ENCODE measurements at places on chromosomes 2 and 18.

- DNase-seq = peak; percentile 43
Observed at GRCh38 chr2:101517758-101518271, 42.9 kb upstream of the RFX8 start.

DNA sequence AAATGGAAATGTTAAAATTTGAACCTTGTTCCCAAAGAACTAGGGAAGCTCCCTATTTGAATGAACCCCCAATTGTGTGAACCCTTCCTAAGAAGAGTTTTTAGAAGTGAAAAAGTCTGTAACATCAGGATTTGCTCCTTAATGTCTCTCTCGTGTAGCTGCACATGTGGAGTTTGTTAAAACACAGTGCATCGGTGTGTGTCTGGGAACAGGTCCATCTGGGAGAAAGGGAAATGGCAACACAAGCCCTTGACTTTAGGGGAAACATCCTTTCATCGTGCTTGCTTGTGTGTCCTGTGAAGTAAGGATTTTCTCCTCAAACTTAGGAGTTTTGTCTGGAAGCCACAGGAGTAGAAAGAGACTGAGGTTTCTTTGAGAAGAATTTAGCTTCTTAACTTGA, 203.9 kb downstream of the PRKCE start:
- no peak for DNase-seq

DNA sequence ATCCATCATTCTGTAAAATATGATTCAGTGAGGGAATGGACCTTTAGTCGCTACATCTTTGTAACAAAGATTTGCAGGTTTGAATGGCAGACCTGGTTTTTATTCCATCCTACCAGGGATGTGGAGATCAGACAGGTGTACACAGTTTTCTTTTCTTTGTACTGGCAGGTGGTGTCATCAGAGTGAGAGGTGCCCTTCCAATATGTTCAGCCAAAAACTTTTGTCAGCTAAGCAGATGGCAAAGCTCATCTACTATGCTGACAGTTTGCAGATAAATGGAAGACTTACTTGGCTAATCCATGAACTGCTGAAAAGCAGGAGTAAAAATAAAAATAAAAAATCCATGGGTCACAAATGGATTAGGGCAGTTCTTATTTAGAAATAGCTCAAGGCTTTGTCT, 185.5 kb upstream of the DOK6 start:
- DNase-seq = no peak

DNA sequence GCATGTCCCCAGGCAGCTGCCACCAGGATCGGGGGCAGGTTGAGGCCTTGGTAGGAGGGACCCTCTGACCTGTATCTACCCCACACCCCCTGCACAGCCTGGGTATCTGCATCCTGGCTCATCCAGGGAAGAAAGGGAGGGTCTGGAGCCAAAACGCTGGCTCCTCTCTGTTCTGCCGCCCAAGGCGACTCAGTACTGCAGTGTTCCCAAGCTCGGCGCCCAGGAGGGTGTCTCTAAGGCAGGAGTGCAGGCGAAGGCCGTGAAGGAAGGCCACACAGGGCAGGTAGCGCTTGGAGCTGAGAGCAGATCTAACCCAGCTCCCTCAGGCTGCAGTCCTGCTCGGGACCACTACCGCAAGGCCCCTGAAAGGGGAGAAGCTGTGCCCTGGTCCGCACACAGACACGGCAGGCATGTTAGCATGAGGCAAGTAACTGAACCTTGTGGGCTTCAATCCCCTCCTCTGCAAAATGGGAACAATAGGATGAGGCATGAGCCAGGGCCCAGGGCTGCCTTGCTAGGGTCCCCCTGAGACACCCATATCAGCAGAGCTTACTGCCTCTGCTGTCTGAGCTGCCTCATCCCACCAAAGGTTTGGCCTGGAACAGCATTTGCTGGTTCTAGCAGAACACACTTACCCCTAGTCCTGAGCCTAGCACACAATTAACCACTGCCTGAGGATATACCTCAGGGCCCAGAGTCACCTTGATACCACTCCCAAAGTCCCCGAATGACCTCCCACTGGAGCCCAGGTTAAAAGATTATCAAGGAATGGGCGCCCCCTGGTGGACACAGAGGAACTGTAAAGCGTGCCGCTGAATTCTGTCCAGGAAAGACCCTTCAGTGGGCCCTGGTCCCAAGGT, 6.5 kb downstream of the PTMA start:
- DNase-seq = peak; percentile 60

DNA sequence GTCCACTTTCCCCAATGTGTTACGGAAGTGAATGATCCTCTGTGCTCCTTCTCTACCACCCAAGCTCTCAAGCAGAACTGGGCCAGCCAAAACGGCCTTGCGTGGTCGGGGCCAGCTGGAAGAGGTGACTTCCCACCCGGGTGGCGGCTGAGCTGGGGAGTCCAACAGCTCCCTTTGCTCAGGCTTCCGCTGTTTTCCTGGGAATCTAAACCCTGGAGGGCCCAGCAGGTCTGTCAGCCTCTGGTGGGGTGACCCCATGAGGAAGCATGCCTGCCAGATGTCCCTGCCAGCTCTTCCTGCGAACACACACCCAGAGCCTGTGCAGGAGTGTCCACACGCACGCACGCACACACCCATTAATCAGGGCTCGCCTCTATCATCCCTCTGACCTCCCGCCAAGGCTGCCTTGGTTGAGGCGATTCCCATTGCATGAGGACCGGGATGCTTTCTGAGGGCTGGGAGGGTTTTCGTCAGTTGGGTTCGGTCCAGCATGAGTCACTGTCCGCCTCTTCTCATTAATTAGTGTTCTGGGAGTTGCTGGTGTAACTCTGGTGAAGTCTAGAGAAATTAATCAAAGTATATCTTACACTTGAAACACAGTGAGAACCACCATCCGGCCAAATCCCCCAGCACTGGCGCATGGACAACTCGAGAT, 90.6 kb downstream of the TWIST2 start:
- peak; percentile 21 for DNase-seq

DNA sequence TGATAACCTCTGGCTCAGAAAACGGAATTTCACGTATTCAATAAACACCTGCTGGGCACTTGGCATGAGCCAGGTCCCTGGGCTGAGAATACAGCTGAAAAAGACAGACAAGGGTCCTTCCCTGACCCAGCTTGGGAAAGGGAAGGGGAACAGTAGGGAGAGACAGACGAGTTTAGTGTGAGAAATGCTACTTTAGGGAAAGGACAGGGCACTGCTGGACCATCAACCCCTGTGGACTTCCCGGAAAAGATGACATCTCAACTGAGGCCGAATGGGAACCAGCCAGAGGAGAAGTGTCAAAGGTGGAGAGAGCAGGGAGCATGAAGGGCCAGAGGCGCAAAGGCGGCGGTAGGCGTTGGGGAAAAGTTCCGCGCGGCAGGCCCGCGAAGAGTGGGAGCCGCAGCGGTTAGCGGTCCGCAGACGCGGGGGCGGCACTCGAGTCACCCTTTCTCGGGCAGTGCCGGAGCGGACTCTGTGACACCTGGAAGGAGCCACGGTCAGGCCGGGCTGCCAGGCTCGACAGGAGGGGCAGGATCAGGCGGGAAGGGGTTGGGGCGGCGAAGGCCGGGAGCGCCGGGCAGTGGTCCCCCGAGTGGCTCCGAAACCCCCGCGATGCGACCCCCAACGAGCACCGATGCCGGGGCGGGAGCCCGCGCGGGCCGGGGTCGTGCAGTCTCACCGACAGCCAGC, 519 bp downstream of the TEX261 start:
- DNase-seq = peak; percentile 25

GRCh38 chr2:198712485-198712884, 745.3 kb downstream of the SATB2 start:
- no peak for DNase-seq

DNA sequence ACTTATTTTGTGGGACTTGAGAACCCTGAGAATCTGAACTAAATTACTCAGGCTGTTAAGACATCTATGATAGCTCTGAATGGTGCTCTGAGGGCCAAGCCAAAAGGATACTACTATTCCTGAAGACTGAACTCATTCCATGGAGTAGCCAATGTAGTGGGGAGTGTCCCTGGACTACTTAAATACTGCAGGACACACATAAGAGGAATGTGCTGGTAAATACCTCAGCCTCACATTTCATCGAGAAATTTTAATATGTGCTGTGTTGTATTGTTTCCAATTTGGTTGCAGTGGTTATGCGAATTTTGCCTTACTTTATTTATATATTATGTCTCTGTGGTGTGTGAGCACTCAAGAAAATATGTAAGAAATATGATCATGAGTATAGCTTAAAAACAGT, 264.4 kb upstream of the FIGN start:
- DNase-seq = no peak

GRCh38 chr2:153875801-153876466, 4.2 kb downstream of the GALNT13 start:
- no peak for DNase-seq

DNA sequence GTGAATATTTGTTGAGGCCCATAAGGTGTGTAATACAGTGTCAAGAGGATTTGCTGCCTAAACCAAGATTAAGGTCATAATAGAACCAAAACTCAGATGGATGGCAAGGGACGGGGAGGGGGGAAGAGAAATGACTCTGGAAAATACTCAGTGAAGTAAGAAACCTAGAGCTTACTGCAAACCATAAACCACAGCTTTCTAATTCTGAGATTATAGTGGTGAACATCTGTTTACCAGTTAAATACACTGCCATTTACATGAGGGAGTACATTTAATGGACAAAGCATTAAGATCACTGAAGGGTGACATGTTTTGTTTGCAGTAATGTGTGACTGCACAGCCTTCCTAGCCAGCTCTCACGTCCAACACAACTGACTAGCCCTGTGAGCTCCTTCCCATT, 19.8 kb downstream of the EVX2 start:
- no peak for DNase-seq

DNA sequence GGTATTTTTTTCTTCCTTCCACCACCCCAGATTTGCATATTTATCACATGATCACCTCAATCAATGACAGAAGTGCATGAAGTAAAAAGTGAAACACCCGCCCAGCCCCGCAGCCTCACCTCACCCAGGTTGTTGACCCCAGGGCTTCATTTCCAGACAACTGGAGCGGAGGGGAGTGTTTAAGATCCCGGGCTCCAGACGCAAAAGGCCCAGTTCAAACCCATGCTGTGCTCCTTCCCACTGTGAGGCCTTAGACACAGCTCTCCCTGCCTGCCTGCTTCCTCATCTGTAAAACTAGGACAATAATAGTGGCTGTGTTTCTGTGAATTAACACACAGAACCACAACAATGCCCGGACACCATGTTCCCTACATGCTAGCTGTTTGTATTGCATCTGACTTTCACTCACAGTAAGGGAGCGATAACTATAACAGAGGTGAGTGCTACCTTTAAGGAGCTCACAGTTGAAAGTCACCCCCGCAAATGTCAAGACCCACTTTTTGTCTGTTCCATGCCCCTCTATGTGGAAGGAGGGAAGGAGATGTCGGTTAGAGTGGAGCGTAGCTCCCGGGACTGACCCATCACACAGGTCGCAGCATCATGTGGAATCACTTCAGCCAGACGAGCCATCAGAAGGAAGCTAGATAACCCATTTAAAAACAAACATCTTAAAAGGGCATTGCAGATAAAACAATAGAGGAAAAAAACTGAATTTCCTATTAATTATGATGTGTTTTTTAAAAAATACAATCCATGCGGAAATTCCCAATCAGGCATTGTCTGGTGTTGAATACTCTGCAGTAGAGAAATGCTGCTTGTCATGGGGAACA, 77.5 kb upstream of the DAPL1 start:
- no peak for DNase-seq

DNA sequence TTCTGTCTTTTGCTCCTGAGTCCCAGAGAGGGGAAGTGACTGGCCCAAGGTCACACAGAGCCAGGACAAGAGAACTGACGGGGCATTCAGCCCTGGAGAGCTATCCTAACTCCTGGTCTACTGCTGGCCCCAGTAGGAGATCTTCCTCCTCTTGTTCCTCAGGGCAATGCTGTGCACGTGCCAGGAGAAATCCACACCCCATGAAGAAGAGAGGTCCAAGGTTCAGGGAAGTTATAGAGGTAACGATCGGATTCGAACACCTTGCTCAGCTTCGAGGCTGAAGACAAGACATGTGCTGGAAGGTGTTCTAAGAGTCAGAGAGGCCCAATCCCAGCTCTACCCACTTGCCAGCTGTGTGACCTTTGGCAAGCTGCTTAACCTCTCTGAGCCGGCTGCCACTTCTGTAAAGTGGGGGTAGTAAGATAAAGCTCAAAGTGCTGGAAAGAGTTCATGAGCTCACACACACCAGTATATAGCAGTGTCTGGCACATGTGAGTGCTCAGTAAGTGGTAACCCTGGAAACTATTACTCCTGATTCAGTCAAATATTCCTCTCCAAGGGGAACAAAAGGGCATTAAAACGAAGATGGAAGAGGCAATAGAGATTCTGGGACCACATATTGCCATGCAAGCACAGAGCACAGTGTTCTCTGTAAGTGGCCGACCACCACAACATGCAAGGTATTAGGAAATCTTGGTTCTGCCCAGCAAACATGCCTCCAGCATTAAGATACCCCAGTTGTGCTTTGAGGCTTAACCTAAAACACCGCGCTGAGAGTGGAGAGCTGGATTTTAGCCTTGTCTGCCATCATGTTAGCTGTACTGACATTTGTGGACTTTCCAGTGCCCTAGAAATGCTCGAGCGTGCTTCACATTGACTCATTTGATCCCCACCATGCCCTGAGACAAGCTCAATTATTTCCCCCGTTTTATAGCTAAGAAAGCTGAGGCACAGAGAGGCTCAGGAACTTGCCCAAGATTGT, 25.6 kb downstream of the SERTAD2 start:
- no peak for DNase-seq

GRCh38 chr2:75562513-75562864, 1.8 kb upstream of the EVA1A start:
- no peak for DNase-seq

DNA sequence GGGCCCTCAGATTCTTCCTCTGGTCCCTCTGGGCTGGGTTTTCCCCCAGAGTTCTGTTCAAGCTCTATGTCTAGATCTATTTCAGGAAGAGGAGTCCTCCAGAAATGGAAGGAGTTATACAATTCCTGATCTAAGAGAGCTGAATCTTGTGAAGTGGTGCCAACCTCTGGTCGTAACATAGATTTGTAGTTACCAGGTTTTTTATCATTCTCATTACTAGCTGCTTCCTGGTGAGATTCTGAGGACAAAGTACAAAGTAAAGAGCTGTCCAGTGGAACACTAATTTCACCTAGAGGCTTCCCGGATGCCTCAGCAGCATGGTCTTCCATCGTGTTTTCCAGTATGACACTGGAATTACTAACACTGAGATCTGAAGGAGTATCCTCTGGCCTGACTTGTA, 44.1 kb downstream of the PPP4R1 start:
- no peak for DNase-seq

- no peak for DNase-seq
Observed at GRCh38 chr18:35344736-35345459, 678 bp upstream of the ZNF24 start.

- DNase-seq = peak; percentile 37
Observed at GRCh38 chr18:8912348-8913326, 189.9 kb upstream of the NDUFV2 start.

- no peak for DNase-seq
Observed at GRCh38 chr2:118103951-118104940, 16.0 kb downstream of the INSIG2 start.

- peak; percentile 45 for DNase-seq
Observed at GRCh38 chr2:63440612-63441011, 147.7 kb downstream of the WDPCP start.

- peak; percentile 72 for DNase-seq
Observed at GRCh38 chr2:10709290-10709939, 12.0 kb upstream of the ATP6V1C2 start.

All from epithelial cell of esophagus (primary cell).